ENCODE measurements at places on chromosomes 16 and 17.

DNA sequence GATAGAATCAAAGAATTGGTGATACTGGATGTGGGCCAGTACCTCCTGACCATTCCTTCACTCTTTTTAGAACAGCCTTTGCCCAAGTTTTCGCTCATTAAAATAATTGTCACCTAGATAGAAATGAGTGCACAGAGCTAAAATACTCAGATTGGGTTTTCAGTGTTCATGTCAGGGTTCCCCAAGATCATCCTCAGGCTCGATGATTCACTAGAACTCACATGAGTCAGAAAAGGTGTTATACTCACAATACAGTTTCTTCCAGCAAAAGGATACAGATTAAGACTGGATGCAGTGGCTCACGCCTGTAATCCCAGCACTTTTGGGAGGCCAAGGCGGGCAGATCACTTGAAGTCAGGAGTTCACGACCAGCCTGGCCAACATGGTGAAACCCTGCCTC is 19.9 kb downstream of the ERCC4 start:
- no peak for DNase-seq

GRCh38 chr17:2421315-2422147 is 20.7 kb upstream of the MNT start:
- DNase-seq = no peak

DNA sequence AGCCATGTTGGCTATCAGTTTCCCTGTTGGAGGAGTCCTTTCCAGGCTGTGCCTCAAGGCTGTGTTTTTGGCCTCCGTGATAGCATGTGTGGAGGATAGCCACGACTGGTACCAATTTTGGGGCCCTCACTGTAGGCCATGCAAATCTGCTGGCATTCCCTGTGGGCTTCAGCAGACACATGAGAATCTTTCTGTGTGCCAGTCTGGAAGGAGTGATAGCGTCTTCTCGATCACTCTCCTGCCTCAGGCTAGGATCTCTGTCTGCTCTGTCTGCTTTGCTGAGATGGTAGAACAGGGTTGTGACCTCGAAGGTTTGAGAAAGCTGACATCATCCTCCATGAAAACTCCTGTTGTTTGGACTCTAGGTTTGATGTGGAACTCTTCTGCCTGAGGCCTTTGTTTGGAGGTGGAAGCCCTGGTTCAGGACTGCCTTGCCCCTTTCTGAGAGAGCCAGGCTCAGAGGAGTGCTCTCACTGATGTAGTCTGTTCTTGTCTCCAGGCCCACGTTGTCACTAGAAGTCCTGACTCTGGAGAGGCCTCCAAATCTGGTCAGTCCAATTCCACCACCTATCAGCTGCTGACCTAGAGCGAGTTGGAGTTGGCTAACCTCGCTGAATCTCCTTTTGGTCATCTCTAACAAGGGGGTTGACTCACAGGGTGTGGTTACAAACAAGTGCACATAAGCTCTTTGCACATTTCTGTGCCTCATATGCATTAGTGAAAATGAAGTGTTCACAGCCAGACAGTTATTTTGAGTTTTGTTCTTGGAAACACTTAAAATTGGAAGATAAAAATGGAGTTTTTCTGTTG is 12.1 kb upstream of the EDC4 start:
- DNase-seq = no peak

GRCh38 chr16:77212741-77213541 is 13.7 kb downstream of the SYCE1L start:
- DNase-seq = peak; percentile 59

- DNase-seq = no peak
Measured at GRCh38 chr16:29736764-29737163, 9.0 kb downstream of the C16orf54 start.

DNA sequence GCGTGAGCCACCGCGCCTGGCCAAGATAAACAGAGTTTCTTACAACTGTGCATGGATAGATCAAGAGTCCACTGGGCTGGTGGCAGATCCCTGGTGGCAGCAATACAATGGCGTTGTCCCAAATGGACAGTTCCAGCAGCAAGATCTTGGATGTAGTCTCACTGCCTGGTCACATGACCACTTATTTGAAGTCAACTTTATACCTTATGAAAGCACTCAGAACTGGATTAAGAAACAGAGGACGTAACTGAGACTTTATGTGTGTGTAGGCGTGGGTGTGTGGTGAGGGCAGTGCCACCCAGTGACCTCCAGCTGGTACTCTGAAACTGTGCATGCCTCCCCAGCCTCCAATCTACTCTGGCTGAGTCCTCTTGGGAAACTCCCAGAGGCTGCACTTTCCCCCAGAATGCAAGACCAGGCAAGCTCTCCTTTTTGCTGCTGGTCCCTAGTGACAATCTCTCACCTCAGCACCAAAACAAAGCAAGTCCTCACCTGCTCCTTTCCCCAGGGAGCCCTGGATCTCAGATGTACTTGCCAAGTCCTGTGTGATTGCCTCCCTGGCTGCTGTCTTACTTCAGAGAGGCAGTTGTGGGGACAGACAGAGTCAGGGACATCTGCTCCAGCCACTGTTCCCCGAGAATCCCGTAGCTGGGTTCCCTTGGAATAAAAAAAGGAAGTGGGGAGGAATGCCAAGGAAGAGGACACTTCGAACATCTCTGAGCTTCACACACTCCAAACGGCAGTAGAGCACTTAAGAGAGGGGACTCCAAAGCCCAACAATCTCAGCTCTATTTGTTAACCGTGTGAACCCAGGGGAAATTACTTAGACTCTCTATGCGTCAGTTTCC is 11.7 kb upstream of the ST6GALNAC2 start:
- DNase-seq = no peak

DNA sequence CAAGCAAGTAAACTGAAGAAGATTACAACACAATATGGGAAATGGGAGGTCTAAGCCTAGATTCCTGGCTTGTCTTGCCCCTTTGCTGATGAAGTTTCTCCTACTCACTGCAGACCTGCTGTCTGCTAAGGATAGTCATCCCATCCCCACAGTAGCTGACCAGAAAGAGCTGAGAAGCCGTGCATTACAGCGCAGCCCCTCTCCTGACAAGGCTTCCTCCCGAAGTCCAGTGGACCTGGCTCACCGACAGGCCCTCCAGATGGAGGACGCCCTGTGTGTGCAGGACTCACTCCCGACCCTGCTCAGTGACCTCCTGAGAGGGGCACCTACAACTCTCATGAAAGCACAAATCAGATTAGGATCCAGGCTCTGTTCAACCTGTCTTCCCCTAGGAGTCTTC is 35.4 kb downstream of the KIAA0753 start:
- no peak for DNase-seq

DNA sequence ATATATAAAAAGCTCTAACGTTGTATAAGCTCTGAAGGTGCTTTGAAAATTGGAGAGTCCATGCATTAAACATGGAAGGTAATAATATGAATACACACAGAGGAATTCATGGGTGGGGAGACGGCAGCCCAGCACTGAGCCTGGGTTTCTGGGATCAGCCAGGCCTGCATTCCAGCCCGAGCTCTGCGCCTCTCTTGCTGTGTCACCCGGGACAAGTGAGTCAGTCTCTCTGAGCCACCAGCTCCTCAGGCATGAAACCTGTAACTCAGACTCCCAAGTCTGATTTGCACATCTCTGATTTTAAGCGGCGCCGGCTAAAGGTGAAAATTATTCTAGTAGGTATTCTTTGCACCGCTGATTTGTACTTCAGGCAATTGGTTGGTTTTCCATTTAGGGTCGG is 238.8 kb downstream of the MRTFB start:
- no peak for DNase-seq

DNA sequence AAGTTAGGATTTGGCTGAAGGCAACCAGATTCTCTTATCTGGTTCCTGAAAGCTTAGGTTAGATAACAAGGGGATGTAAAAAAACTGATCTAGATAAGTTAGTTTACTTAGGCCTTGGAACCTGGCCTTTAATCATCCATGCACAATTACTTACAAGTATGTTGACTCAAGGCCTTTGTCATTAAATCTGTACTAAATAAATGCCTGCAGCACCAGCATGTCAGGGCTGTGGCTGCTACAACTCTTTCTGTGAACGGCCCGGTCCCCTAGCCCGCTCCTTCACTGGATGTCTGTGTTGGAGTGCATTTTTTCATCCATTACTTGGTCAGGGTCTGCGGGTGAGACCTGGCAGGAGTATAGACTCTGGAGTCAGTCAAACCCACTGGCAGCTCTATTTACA is 48.4 kb upstream of the ALDH3A1 start:
- DNase-seq = no peak

DNA sequence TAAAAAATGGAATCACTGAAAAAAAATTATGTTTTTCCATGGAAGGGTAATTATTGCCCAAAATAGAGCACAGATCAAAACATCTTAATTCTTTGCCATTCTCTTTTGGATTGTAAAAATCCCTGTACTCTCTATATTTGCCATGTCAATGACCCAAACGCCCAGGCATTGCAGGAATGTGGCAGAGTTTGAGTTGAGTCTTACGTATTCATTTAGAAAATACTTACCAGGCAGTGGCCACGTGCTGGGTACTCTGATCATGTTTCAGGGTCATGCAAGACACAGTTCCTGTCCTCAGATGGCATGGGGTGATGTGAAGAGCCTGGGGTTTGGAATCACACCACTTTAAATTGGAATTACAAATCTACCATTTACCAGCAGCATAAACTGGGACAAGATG is 267.7 kb downstream of the ABCC12 start:
- no peak for DNase-seq

- no peak for DNase-seq
Measured at GRCh38 chr17:77475016-77475976, 334.5 kb downstream of the SEC14L1 start.

DNA sequence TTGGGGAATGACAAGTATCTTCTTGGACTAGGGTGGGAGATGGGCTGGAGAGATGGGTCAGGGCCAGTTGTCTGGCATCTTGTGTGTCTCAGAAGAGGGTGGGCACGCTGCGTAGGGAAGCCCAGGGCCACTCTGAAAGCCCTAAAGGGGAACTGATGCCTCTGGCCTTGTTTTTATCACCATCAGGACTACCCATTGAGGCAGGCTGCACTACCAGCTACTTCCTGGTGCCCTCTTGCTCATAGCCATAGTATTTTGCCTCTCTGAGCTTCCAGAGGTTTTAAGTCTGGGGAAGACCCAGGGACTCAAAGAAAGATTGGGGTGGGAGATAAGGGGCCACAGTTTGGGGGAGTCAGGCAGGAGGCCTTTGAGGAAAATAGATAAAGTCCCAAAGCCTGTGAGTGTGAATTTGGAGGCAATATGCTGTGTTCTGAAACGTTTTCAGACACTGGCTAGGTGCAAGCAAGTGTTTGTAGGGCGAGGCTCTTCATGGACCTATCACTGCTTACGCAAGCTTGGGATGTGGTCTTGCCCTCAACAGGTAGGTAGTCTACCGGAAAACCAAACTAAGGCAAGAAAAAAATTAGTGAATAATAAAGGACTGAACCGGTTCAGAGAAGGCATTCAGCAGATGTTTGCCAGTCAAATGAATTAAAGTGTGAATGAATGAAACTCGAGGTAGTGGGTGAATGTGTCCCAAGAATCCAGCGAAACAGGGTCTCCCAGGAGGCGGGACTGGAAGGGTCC is 688 bp upstream of the ITGB3 start:
- no peak for DNase-seq

All from LoVo (cell line).